ENCODE measurements at places on chromosomes 3 and 15.

GRCh38 chr3:88078932-88079331, 19.9 kb downstream of the ZNF654 start:
- DNase-seq: no peak

DNA sequence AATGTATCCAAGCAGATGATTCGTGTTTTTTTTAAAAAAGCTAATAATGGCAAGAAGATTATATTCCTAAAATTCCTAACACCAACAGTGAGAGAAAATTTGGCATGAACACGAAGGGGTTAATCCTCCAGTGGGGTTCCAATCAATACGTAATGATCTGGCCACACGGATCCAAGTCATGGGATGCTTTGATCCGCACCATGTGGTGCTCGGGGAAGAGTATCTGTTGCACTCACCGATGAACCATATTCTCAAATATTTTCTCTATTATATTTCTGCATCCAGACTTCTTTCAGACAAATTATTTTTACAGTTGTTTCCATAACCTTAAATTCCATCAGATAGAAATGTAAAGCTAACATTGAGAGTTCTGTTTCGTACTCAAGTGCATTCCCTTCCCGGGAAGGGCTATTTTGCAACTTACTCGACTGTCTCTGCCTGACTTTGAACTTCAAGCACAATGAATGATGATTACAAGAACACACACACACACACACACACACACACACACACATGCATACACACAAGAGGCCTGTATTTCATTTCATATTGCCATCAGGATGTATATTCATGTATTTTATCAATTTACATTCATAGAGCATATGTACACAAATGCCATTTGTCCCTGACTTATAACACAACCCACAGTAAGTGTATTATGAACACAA, 567.2 kb downstream of the FOXP1 start:
- DNase-seq: no peak

DNA sequence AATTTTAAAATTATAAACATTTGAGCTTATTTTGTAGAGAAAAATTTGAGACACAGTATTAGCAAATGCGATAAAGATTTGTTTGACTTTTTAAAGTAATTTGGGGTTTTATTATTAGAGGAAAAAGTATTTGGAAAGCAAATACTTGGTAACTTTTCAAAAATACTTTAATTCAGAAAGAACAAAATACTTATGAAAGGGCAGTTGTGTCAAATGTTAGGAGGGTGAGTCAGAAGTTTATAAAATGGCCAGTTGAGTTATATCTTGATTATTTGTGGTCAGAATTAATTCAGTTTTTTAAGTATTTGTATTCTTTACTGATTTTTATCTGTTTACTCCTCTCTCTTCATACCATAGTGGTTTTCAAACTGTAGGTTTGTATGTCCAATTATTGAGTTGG, 12.1 kb downstream of the LACTB start:
- no peak for DNase-seq

GRCh38 chr3:183922421-183922820, 37.7 kb upstream of the PARL start:
- DNase-seq: no peak

- no peak for DNase-seq
Observed at GRCh38 chr3:85584779-85585356, 626.1 kb downstream of the CADM2 start.

DNA sequence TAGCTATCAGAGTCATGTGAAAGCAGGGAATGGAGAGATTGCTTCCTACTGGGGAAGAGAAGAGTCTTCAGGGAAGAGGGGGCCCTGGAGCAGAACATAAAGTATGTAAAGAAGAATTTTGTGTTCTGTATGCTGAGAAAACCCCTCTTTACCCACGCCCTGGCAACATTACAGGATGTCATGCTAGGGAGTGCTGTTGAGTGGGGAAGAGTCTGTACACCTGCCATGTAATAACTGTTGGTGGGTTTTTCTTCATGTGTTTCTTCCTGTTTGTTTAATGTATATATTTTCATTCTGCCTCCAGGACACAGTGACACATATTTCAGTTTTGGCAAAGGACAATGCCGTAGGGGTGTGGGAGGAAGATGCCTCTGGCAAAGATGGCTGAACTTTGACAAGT, 122.8 kb upstream of the LPP start:
- DNase-seq: no peak

DNA sequence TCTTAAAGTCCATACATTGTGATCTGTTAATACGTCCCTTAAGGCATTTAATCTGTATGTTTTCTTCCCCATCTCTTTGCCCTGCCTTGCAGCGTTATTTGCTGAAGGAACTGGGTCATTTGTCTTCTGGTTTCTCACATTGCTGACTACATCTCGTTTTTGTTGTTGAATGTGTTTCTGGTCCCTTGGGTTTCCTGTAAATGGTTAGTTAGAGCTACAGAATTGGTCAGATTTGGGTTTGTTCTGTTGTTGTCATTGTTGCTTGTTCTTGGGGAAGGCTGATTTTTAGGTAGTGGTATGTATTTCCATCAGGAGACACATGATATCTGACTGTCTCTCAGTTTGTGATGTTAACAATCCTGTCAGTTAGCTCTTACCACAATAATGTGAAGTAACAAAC, 27.0 kb upstream of the ITPKA start:
- DNase-seq: no peak
